Hepatic stellate cell (primary cell): ENCODE measurements at places on chromosomes 5 and 9.
A peak's percentile ranks its signal among the peaks of the same experiment; 100 is the strongest.

DNA sequence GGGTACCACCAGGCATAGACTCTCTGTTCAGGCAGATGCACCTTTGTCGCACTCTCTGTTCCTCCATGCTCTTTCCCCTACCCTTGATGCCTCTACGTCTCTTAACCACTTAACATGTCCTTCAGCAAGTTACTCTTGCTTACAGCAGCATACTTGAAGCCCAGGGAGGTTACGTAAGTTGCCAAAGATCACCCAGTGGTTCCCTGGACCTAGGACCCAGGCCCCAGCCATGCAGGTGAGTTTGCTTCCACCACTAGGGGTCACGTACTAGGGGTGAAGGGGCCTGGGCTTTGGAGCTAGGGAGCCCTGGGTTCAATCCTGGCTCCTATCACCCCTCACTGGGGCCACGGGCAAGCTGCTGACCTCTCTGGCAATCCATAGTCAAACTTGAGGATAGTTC, 8.9 kb downstream of the AKNA start:
- DNase-seq = no peak

- no peak for DNase-seq
These were observed 47.3 kb downstream of the MED27 start for GRCh38 chr9:132032238-132032950.

DNA sequence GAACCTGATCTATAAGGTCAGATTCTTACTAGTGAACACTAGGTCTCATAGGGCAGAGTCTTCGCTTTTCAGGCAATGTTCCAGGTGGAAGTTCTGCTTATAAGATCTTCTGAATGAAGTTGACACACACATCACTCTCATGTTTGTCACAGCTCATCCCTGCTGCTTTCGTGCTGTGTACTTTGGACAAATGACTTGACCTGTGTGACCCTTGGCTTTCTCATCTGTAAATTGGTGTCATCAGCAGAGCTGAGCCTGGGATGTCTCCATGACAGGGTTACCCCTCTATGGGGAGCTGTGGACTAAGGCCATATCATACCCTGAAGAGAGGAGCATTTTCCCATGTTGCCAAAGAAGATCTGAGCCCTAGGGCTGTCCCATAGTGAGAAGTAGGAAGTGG, 2.8 kb downstream of the DELE1 start:
- no peak for DNase-seq

- DNase-seq = peak; percentile 61
These were observed 348.5 kb downstream of the BNC2 start for GRCh38 chr9:16521868-16522411.

GRCh38 chr5:150672237-150672883, 11.3 kb downstream of the MYOZ3 start:
- DNase-seq = no peak

DNA sequence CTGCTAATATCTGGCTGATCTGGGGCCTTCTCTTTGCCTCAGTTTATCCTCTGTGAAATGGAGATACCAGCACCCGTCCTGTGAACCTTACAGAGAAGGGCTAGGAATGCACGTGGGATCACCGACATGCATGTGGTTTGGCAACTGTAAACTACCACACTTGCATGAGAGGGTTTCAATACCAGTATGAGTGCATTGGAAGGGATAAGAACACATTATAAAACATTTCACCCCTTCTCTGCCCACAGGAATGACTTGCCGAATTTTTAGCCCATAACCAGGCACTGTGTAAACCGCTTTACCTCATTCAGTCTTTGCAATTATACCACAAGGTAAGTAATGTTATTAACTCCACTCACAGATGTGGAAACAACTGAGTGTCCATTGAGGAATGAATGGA, 8.9 kb upstream of the RAB14 start:
- DNase-seq = no peak

- no peak for DNase-seq
These were observed 64.2 kb upstream of the ECM2 start for GRCh38 chr9:92599938-92600461.

- DNase-seq = peak; percentile 46
These were observed 93.0 kb upstream of the DAB2 start for GRCh38 chr5:39517800-39518199.

DNA sequence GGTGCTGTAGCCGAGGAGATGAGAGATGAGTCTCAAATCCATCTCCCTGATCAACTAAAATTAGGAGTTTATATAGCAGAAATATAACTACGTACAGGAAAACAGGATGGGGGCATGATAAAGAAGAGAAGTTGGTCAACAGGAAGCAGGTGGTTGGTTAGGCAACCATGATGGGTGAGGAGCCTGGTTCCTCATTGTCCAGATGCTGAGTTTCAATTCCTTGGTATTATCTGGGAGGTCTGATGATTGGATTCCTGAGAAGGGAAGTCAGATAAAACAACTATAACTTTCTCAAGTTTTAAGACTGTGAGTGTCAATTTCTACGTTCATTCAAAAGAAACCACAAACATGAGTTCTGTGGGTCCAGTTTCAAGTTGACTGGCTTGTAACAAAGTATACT, 323.9 kb downstream of the MTRR start:
- DNase-seq = no peak

DNA sequence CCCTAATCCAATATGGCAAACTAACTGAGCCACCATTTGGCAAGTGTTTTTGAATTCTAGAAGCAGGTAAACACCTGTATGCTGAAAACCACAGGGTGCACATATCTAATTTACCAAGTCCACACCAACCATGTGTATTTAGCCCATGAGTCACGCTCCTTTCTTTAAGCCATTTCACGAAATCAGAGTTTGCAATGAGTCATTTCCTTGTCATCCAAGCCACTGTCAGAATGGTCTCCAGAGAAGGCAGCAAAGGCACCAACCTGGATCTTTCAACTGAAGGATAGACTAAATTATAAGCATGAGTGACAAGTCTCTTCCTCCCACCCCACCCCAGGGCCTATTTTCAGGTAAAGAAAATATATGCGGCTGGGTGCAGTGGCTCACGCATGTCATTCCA, 110.0 kb downstream of the PAX5 start:
- DNase-seq = peak; percentile 86

DNA sequence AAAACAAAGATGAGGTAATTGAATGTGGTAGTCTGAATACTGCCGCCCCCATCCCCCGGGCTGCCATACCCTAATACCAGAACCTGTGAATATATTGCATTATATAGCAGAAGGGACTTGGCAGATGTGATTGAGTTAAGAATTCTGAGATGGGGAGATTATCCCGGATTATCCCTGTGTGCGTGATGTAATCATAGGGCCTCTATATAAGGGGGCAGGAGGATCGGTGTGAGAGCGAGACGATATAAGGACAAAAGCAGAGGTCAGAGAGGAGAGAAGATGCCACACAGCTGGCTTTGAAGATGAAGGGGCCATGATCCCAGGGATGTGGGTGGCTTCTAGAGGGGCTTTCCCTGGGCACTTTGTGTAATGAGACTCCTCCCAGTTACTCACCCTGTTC, 101.7 kb upstream of the TLE1 start:
- DNase-seq = no peak

DNA sequence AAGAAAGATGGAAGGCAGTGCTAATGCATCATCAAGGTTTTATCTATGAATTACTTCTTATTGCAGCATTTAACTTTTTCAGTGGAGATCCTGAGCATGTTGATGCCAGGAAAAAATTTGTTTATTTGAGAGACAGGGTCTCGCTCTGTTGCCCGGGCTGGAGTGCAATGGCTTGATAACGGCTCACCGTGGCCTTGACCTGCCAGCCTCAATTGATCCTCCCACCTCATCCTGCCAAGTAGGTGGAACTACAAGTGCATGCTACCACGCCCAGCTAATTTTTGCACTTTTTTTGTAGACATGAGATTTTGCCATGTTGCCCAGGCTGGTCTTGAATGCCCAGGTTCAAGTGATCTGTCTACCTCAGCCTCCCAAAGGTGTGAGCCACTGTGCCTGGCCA, 47.2 kb downstream of the AOPEP start:
- no peak for DNase-seq

DNA sequence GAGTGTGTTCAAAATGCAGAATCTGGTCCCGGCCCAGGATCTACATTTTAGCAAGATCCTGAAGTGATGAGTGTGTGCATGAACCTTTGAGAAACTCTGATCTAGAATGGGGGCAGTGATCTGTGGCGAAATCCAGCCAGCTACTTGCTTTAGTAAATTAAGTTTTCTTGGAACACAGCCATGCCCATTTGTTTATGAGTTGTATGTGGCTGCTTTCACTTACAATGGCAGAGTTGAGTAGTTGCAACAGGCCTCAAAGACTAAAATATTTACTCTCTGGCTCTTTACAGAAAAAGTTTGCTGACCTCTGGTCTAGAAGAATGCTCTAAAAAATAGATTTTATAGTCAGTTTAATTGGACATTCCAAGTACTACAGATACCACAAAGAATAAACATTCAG, 588.3 kb downstream of the BNC2 start:
- DNase-seq = no peak

DNA sequence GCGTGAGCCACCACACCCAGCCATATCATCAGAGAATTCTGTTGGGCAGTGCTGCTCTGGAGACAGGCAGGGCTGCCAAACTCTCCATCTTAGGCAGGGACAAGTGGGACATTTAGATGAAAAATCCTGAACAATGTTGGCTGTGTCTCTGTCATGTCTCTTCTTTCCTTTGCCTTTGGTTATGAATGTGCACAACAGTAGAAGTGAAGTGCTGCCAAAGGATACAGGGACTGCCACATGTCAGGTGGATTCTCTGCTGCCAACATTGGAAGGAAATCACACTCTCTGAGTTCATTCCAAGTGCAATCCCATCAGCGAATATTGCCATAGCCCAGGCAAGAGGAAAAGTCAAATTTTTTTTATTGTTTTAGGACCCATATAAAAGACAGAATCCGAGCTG, 348.8 kb downstream of the TRPM3 start:
- DNase-seq = no peak

GRCh38 chr5:10301266-10301665, 6.4 kb downstream of the CMBL start:
- DNase-seq = no peak

DNA sequence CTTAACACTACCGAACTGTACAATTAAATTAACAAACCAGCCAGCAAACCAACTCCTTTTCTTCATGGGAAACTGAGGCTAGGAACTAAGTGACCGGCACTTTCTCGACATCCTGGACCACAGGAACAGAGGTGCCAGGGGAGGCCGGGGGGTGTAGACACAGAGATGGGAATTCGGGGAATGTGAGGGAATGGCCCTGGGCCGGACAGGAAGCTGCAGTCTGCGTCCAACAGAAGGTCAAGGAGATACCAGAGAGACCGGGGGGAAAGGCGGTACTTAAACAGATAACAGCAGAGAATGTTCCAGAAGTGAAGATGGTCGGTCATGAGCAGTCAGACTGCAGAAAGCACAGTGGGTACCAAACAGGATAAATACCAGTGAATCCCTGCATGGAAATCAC, 40.3 kb downstream of the DBH start:
- no peak for DNase-seq

GRCh38 chr5:138149530-138149929, 10.3 kb upstream of the NME5 start:
- peak; percentile 27 for DNase-seq
